ENCODE measurements at places on chromosomes 13 and 19.

DNA sequence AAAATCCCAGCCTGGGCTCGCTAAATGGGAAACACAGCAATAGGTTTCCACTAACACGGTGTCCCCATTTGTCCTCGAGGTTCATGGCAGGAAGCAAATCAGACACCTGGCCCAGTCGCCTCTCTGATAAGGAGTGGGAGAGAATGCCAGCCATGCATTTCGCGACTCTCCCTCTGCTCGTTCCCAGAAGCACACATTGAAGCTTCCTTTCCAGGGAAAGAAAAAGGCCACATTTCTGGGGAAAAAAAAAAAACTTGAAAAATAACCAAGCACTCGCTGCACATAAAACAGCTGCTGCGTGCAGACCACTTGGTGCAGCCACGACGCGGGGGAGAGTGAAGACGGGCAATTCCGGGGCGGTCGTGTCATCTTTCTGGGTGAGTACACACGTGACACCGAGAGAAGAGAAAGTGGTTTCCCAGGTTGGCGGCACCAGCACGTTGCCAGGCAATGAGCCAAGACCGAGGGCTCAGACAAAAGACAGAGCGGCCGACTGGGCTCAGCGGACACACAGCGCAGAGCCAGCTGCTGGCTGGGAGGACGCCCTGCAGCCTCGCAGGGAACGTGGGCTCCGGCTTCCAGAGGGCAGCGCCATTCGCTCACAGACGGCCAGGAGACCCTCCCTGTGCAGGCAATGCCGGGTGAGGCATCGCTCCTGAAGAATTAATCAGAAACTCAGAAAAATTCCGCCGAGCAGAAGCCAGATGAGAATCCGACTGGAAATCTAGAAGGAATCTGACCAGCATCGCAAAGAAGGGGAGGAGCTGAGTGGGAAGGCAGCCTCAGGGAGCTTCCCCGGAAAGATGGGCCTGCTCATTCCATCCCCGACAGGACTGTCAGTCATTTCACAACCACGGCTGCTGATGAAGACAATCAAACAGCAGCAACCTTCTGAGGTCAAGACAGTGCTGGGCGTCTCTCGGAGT lies 83.2 kb upstream of the IRS2 start:
- no peak for DNase-seq

- DNase-seq = no peak
These were observed 43.5 kb downstream of the PIN1 start for GRCh38 chr19:9878511-9879196.

DNA sequence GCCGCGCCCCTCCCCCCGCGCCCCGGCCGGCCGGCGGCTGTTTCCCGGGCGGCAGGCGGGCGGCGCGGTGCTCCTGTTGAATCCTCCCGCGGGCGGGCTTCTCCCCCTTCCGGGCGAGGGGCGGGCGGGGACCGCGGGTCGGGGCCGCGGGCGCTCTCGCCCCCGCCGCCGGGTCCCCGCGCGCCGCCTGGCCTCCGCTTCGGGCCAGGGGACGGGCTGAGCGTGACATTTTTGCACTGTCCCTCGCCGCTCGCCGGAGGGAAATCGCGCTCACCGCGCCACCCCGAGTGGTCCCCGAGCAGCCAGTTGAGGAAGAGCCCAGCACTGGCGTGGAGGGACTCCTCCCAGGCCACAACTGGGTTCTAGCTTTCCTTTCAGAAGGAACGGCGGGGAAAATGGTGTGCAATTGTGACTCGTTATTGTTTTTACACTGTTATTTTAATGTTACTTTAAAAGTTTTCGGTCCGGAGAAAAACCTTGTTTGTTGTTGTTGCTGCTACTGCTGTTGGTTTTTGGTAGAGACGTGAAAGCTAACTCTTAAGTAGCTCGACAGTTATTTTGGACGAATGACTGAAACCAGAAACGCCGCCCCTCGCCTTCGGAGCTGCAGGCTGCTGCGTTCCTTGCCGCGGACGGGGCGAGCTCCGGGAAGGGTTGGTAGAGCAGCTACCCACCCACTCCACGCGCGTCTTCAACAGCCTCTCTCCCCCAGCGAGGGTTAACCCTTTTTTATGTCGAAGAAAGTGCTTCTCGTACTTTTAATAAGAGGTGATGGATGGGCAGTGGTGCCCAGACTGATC lies 959 bp downstream of the PDS5B start:
- DNase-seq = peak; percentile 42

DNA sequence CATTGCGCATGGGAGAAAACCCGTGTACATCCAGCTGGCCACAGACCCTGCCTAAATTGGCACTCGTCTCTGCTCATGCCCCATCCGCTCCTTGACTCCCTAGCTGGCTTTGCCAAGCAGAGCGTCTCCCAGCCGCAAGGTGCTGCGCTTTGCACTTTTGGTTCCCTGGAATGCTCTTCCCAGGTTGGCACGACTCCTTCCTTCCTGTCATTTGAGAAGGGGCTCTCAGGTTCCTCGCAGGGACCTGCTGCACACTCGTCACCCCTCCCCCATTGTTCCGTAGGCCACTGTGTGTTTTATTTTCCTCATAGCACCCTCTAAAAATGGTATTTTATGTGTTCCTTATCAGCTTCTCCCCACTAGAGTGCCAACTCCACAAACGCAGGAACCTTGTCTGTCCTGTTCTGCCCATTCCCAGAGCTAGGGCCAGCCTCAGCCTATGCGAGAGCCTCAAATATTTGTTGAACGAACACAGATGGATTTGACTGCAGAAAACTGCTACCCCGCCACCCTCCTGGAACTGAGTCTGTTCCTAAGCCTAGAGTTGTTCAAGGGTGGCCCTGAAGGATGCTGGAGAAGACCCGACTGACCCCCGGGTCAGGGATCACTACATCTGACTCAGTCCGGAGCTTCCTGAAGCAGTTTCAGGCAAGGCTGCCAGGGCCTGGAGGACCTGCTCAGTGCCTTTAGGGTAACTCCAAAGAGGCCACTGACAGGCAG lies 8.4 kb upstream of the CEBPA start:
- DNase-seq = no peak

DNA sequence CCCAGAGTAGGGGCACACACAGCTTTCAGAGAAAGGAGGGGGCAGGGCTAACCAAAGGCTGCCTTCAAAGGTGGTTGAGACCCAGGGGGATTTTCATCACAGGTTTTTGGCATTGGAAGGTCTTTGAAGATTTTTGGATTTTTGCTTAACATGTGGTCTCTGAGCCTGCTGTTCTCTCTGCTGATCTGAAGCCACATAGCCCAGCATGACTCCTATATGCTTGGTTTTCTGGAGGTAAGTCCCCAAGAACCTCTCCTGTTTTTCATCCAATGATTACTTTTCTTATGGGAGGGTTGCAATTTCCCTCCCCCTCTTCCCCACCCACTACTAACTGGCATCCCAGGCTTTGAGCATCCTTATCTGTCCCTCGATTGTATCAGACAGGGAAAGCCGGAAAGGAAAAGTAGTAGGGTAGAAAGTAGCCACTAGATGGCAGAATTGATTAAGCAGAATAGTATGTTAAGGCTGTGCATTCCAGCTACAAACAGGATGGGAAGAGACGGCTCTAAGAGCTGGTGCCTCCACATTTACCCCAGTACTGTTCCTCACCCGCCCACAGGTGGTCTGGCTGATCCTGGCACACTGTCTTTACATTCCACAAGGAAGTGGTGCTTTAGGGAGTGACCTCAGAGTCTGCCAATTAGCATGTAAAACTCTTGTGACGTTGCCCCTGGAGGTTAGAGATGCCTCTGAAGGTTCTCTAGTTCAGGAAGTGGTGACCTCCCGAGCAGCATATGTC lies 218.9 kb upstream of the EDNRB start:
- peak; percentile 16 for DNase-seq
